A549 treated with CORT108297 at 1 μM for 4 hours (cell line): ENCODE measurements at places on chromosomes 2 and 18. TPM values are rescaled to one million over a fixed set of nuclear protein-coding genes. Genes with fewer than 3 reads are reported as not detected.

The FASTKD1 gene
- total RNA-seq: 21.8 to 24.9 TPM (median 23.3 TPM) in 5 replicates

The SPR gene
- total RNA-seq: 97.1 to 146 TPM (median 140 TPM) in 5 replicates

The SRD5A2 gene
- 0.01 to 0.05 TPM (median 0.03 TPM) in 4 of 5 replicates, not detected in the other for total RNA-seq

The RNF152 gene
- 0.02 to 0.06 TPM (median 0.04 TPM) in 4 of 5 replicates, not detected in the other for total RNA-seq

The PER2 gene
- 3.1 to 6.1 TPM (median 4.6 TPM) in 5 replicates for total RNA-seq

The ASAP2 gene
- 31.5 to 43.8 TPM (median 38.6 TPM) in 5 replicates for total RNA-seq

The TRIP12 gene
- 65.4 to 124 TPM (median 86.2 TPM) in 5 replicates for total RNA-seq

The WDR75 gene
- 37.8 to 48.8 TPM (median 40.0 TPM) in 5 replicates for total RNA-seq

The MDH1B gene
- total RNA-seq: 1.3 to 2.3 TPM (median 1.6 TPM) in 5 replicates

The OXER1 gene
- not detected in 5 replicates for total RNA-seq

The IRS1 gene
- 13.6 to 20.2 TPM (median 17.2 TPM) in 5 replicates for total RNA-seq

The ACTG2 gene
- total RNA-seq: 0.09 to 0.19 TPM (median 0.15 TPM) in 4 of 5 replicates, not detected in the other

The TLX2 gene
- total RNA-seq: 0.16 to 0.44 TPM (median 0.27 TPM) in 5 replicates

The HOXD4 gene
- total RNA-seq: 0.14 to 0.62 TPM (median 0.49 TPM) in 5 replicates

The EMILIN1 gene
- total RNA-seq: 0.37 to 0.50 TPM (median 0.47 TPM) in 5 replicates

The TPO gene
- 0.09 to 0.22 TPM (median 0.16 TPM) in 5 replicates for total RNA-seq

The STARD6 gene
- 0.15 TPM in 1 of 5 replicates, not detected in the others for total RNA-seq

The GPBAR1 gene
- total RNA-seq: 0.08 to 0.17 TPM (median 0.11 TPM) in 5 replicates

The MYOM1 gene
- 0.05 to 0.29 TPM (median 0.12 TPM) in 5 replicates for total RNA-seq

The DCDC2C gene
- total RNA-seq: 0.22 to 0.55 TPM (median 0.52 TPM) in 5 replicates

The ESPNL gene
- 0.12 to 0.36 TPM (median 0.22 TPM) in 5 replicates for total RNA-seq

The TRMT61B gene
- 14.5 to 22.3 TPM (median 16.9 TPM) in 5 replicates for total RNA-seq

The SPATA3 gene
- not detected in 5 replicates for total RNA-seq

The OR6B2 gene
- not detected in 5 replicates for total RNA-seq

The MPV17 gene
- 78.0 to 104 TPM (median 89.6 TPM) in 5 replicates for total RNA-seq

The TMEFF2 gene
- total RNA-seq: 0.13 to 0.81 TPM (median 0.34 TPM) in 5 replicates

The OLA1 gene
- 119 to 130 TPM (median 124 TPM) in 5 replicates for total RNA-seq
